ENCODE measurements at places on chromosomes 3 and 15.

- DNase-seq, result no peak
Observed at GRCh38 chr3:189157232-189158007, 14.4 kb upstream of the TPRG1 start.

DNA sequence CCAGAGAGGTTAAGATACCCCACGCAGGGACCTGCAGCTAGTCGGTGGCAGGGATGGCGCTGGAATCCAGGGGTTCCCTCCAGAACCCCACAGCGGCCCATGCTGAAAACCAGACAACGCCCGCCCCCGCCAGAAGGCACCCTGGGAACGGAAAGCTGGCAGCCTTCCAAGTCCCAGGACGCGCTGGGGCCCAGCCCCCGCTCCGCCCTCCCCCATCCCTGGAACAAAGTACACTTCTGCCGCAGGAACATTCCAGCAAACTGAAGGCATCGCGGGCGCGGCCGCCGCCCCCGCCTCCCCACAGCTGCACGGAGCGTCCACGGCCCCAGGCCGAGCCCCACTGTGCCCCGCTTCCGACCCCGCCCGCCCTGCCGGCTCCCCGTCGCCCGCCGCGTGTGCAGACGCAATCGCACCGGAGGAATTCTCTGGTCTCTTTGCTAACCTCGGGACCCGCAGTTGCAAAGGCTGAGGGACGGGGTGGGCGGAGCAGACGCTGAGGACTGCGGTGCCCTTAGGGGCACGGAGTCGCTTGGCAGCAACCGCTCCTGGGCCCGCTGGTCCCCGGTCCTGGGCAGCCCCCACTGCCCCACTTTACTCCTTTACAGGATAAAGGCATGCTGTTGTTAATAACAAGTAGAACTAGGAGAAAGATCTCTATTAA, 44.8 kb upstream of the RNU6-1 start:
- DNase-seq, result peak; percentile 48

DNA sequence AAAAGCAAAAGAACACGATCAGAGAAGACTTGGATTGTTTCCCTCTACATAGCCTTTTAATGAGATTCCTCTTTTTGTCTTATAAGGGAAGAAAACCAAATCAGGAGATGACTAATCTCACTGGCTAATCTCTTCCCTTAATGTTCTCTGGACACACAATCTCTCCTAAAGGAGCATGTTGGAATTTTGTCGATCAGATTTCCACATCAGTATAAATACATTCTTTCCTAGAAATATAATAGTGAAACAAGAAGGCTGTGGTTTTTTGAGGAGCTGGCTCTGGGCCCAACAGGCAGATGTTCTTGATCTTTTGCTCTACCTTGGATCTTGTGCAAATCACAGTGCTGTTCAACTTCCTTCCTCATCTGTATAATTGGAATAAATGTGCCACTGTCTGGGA, 94.0 kb downstream of the GTPBP8 start:
- DNase-seq, result peak; percentile 57

DNA sequence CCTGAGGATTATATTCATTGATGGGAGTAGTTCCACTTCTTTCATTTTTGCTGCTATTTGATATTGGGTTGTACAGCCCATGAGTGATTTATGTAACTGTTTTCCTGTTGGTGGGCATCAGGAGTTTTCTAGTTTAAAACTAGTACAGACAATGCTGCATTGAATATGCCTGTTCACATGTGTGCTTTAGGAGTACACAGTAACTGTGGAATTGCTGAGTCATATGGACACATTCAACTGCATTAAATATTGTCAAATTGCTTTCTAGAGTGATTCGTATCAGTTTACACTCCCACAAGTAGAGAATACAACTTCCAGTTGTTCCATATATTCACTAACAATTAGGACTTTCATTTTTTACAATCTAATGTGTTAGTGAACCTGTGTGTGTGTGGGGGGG, 59.8 kb upstream of the THSD4 start:
- DNase-seq, result no peak

- peak; percentile 46 for DNase-seq
Observed at GRCh38 chr15:77659350-77660321, 26.9 kb upstream of the LINGO1 start.

GRCh38 chr3:143975554-143976152, 4.0 kb downstream of the DIPK2A start:
- DNase-seq, result peak; percentile 61

DNA sequence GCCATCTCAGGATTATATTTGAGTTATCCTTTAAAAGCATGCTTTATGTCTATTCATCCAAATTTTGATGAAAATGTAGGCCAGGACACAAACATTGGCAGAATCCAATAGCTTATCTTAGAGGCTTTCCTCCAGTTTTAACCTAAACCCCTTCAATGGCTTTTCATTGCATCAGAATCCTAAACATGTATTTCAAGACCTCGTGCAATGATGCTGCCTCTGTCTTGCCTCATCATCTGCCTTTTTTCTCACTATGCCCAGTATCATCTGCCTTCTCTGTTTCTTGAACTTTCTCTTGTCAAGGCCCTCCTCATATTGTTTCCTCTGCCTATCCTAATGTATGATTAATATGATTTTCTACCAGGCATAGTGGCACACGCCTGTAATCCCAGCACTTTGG, 76.1 kb upstream of the MAP4 start:
- DNase-seq, result no peak

GRCh38 chr15:64931381-64931780, 19.7 kb downstream of the ANKDD1A start:
- no peak for DNase-seq

DNA sequence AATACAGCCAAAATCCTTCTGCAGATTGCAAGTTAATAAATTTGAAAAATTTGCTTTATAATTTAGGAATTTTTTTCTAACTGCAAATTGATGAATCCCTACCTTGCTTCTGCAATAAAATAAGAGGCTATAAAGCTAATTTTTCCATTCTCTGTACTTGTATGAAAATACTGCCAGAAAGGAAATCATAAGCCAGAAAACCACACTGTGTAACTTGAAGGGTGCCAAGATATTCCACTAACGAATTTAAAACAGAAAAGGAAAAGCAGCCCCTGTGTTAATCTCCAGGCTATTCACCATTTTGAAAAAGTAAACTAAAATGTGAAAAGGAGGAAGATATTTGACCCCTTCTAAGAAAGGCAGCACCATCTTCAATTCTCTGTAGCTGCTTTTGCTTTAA, 557.9 kb upstream of the ZNF385D start:
- DNase-seq, result no peak

- DNase-seq, result no peak
Observed at GRCh38 chr3:109921509-109921908, 584.2 kb upstream of the DPPA4 start.

DNA sequence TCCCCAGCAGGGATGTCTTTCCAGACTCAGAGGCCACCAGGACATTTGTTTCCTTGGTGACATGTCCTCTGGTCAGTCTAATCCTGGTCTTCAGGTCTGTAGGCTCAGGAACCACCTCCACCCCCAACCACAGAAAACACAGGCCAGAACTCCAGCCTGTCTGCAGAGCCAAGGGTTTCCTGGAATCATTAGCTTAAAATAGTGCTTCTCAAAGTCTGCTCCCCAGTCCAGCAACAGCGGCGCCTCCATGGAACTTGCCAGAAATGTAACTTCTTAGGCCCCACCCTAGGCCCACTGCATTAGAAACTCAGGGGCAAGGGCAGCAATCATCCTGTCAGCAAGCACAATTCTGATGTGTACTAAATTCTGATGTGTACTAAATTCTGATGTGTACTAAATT, 20.0 kb downstream of the SLC28A1 start:
- no peak for DNase-seq

DNA sequence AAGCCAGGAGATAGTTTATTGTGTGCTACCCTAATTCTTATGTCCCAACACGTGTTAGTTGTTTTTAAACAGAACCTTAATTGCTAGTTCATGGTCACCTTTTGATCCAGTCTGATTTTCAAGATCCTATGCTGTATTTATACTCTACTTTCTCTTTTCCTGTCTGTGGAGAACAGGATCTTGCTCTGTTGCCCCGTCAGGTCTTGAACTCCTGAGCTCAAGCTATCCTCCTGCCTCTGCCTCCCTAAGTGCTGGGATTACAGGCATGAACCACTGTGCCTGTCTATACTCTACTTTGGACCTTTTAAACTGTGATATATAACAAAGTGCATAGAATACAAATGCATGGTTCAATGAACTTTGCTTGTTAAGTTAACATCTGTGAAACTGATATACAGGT, 44.7 kb upstream of the TSC22D2 start:
- DNase-seq, result no peak

DNA sequence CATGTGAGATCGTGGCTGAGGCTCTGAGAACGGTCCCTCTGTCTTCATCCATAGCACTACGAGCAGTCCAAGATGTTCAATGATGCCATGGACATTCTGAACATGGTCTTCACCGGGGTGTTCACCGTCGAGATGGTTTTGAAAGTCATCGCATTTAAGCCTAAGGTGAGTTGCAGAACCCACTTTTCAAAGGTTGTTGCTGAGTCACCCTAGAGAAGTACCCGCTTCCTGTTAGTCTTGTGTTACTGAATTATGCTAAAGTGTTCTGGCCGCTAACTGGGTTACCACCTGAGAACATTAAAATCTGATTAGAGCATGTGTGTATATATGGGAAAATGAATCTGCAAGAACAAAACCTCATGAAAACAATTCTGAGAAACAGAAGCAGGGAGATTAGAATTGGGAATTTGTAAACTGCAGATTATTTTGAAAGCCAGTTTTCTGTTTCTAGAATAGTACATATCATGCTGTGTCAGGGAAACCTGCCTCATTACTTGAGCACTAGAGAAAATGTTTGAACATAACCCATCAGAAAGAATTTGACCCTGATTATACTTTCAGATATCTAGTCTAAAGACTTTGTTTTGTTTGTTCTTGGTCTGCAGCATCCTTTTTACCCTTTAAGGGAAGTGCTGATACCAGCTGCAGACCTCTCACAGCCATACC, 92.6 kb downstream of the CHDH start:
- DNase-seq, result no peak

GRCh38 chr3:155131104-155131503, 51.0 kb downstream of the MME start:
- DNase-seq, result peak; percentile 66

GRCh38 chr15:83474578-83474977, 27.4 kb downstream of the SH3GL3 start:
- no peak for DNase-seq

- no peak for DNase-seq
Observed at GRCh38 chr3:170144437-170144843, 37.1 kb downstream of the PHC3 start.

DNA sequence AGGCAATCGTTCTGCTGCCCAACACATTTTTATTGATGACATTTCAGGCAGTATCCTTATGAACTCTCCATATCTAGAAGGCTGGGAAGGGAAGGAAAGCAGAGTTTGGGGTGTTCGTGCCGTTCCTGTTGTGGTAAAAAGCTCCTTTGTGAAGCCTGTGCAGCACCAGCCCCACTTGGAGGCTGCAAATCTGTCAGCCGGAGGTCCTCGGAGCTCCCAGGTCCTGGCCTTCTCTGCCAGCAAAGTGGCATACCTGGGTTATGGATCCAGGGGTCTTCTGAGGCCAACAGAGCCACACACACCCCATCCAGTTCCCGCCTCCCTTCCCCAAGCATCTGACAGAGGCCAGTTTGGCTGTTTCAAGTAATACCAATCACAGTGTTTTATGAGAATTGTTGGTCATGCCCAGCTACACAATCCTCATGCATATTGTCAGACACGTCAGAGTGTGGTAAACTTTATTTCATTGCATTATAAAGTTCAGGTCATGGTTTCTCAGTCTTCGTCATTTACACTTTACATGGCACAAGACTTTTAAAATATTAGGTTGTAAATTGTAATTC, 15.9 kb upstream of the USP3 start:
- DNase-seq, result no peak

GRCh38 chr3:158847452-158847821, 45.6 kb downstream of the MFSD1 start:
- DNase-seq, result peak; percentile 69

- DNase-seq, result no peak
Observed at GRCh38 chr3:186997061-186997460, 66.7 kb downstream of the ST6GAL1 start.

GRCh38 chr15:24734396-24734795, 58.8 kb downstream of the NPAP1 start:
- no peak for DNase-seq

DNA sequence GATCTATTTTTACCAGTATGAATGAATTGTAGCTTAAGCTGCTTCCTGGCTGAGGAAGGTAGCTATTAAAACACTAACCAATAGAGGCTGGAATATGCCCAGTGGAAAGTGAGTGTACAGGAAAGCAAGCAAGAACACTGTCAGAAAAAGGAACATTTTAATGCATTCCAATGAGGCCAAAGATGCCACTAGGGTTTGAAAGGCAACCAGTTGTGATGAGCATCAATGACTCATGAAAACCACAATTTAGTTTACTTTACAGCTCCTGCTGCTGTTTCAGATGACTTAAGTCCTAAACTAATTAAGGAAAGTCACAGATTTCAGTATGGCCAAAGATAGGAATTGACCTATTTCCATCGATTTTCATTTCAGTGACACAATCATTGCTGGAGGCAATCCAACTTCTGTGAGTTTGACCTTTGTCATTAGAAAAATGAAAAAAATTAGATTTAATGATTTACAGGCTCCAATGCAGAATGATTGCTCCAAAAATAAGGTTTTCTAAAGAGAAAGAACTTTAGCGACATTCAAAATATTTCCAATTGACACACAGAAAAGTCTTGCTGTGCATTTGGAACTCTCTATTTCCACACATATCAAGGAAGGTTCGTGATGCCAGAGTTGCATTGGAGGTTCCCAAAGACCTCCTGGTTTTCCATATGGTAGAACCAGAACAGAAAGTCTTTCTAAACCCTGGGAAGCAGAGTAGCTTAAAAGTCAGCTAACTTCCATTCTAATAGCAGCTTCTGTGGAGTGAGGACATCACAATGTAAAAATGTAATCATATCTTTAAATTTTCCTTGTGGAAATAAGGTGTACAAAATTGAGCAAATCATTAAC, 103.0 kb downstream of the SUCNR1 start:
- DNase-seq, result peak; percentile 95

- DNase-seq, result peak; percentile 64
Observed at GRCh38 chr3:107085261-107085660, 292.0 kb upstream of the CCDC54 start.

DNA sequence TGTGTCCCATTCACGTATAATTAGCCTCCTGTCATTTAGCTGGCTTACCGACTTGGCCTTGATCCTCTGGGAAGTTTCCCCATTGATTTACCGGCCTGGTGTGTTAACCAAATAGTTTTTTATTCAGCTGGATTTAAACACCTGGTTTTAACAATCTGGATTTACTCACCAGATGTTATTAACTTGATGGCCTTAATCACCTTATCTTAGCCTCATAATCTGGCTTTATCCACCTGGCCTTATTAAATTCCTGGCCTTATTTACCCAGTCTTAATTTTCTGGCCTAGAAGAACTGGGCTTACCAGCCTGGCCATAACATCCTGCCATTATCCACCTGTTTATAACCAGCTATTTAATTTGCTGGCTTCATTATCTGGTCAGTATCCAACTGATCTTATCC, 89.9 kb downstream of the IL12A start:
- no peak for DNase-seq

- DNase-seq, result no peak
Observed at GRCh38 chr15:37981201-37981600, 46.8 kb downstream of the TMCO5A start.

- peak; percentile 93 for DNase-seq
Observed at GRCh38 chr3:9399746-9400145, 2.3 kb downstream of the SETD5 start.
